ENCODE measurements at places on chromosomes 4 and X.

- peak; percentile 61 for DNase-seq
Measured at GRCh38 chrX:135185795-135186443, 14.7 kb upstream of the CT55 start.

DNA sequence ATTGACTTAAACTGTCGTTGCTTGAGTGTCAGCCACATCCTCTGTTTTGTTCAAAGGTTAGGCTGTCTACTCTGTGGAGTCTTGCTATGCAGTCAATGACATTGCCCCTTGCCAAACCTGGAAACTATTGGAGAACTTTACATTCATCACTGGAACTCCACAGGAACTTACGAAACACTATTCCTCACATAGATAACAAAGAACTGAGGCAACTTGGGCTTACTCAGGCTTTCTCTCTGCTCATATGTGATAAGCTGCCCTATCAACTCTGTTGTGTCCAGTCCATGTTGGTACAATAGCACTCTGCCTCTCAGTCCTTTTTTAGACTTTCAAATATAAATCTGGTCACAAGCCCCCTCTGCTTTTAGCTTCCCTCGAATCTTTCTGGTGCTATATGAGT, 9.4 kb downstream of the NPY5R start:
- no peak for DNase-seq

DNA sequence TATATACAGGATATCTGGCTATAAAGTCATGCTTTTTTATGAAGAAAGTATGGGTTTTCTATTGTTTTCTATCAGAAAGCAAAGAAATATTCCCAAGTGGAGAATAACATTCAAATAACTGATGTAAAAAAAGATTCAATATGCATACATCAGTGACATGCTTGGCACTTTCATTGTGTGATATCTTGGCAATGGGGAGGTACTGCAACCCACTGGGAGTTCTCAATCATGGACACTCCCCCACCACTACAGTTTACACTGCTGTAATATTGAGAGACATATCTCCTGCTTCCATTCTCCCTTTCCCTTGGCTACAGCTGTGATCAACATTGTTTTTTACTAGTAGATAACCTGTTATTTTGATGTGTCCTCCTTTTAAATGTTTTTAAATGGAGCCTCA, 257.8 kb downstream of the CAMK2D start:
- DNase-seq: no peak

DNA sequence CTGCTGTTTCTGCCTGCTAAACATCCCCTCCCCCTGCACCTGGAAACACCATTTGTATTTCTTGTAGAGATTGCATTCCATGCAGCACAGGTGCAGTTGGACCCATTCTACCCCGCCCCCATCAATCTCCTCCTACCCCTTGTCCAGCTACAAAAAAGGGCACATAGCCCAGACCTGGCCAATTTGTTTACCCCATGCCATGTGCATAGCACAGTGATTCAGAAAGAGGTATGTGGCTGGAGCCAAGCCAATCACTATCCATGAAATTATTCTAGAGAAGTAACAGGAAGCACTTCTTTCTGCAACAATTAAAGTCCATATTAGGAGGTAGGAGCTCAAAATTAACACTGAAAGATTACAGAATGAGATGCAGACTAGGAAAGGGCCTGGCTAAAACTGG, 20.2 kb upstream of the TMEM184C start:
- DNase-seq: no peak

DNA sequence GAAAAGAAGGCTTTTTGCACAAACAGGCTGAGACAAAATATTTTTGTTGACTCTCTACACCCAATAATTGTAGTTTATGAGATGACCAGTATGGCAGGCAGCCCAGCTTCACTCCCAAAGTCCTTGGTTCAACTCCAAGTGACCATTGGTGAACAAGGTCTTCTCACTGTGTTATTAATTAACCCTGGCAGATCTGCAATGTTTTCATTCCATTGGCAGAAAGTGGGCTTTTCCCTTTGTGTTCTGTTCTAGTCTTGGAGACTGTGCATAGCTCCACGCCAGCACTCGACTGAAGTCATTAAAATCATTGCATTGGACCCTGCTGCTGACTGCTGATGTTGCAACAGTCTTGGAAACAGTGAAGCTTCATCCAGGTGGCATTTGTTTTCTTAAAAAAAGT, 277.3 kb upstream of the HAND2 start:
- DNase-seq: no peak

DNA sequence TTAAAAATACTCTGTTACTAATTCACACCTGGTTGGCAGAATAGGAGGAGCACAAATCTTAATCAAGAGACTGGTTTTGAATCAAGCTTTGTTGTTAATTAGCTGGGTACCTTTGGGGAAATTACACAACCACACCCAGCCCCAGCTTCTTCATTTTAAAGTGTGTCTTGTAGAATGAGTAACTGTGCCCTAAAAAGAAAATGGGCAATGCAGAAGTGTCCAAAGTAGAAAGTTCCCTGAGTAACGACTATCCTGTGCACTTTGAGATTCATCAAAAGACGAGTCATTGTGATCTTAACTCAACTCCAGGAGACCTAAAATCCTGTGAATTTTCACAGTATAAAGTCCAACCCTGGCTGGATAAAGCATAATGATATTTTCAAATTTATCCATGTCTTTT, 792.3 kb upstream of the HS3ST1 start:
- DNase-seq: no peak

GRCh38 chrX:129798888-129799287, 19.1 kb downstream of the SASH3 start:
- DNase-seq: no peak

DNA sequence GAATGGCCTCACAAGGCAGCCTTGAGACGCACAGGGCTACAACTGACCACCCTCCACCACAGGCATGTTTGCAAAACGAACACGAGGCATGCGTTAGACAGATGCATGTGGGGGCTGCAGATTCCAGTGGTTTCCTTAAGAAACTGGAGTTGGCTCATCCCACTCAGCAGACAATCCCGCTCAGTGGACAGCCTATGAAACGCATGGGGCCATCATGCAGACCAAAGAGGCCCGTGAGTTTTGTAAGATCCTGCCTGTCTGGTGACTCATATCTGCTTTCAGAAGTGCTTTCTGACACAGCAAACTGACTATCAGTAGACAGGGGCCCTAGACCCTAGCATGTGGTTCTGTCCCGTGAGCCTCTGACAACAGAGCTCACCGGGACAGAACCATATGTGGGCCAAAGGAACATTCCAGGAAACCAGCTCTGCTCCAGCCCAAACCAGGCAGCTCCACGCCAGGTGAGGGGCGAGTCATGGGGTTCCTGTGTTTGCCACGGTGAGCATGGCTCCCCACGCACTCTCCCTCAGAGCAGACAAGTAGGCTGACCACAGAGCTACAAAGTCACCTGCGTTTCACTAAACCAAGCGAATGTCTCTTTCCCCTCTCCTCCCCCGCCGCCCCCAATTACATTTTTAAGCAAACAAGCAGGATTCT, 74.4 kb downstream of the MTMR1 start:
- no peak for DNase-seq

- DNase-seq: no peak
Measured at GRCh38 chr4:129261584-129261983, 165.6 kb downstream of the C4orf33 start.

DNA sequence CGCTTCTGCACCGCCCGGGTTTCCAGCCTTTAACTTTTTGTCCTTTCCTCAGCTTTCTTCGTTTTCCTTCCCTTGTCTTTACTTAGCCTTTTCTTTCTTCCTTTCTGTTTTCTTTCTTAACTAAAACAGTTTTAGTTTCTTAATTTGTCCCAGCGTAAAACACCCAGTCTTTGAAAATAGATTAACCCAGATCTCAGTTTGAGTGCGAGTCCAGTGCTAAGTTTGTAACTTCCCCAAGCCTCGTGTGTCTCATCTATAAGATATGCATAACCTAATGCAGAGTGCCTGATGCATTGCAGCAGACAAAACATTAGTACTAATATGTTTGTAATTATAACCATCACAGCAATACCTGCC, 460 bp upstream of the GEMIN8 start:
- no peak for DNase-seq

DNA sequence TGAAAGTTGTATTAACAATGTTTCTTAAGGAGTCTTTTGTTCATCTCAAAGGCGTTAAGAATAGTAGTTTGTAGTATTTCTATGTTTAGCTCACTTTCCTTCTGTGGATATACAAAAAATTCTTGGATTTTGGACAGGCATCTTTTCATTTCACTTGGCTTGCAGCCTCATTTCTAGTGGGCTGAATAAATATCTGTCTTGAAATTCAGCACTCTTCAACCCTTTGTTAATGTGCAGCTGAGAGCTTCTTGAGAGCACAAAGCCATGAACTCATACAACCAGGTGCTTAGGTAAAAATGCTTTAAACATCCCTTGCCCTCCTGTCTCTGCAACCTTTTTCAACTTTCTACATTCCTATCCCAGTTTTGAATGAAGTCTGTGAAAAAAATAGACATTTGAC, 1003.2 kb downstream of the C4orf33 start:
- peak; percentile 4 for DNase-seq

- no peak for DNase-seq
Measured at GRCh38 chrX:118779581-118779980, 44.0 kb upstream of the ZCCHC12 start.

- no peak for DNase-seq
Measured at GRCh38 chr4:92529510-92529909, 225.7 kb downstream of the GRID2 start.

DNA sequence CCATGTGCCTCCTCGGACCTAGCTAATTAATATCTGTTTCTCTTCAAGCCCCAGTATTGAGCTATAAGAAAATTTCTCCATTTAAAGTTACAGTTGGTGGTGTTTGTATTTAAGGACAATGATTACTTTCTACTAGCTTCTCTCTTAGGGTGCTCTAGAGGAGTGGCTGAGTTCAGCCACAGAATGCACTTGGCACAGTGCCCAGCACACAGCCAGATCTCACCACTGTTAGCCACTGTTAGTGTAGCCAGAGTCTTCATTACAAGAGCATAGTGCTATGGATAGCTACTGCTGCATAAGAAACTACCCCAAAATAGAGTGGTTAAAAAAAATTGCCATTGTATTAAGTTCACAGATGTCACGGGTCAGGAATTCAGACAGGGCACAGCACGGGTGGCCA, 421.3 kb downstream of the BCOR start:
- no peak for DNase-seq

- DNase-seq: no peak
Measured at GRCh38 chrX:42615161-42615563, 162.8 kb downstream of the PPP1R2C start.

DNA sequence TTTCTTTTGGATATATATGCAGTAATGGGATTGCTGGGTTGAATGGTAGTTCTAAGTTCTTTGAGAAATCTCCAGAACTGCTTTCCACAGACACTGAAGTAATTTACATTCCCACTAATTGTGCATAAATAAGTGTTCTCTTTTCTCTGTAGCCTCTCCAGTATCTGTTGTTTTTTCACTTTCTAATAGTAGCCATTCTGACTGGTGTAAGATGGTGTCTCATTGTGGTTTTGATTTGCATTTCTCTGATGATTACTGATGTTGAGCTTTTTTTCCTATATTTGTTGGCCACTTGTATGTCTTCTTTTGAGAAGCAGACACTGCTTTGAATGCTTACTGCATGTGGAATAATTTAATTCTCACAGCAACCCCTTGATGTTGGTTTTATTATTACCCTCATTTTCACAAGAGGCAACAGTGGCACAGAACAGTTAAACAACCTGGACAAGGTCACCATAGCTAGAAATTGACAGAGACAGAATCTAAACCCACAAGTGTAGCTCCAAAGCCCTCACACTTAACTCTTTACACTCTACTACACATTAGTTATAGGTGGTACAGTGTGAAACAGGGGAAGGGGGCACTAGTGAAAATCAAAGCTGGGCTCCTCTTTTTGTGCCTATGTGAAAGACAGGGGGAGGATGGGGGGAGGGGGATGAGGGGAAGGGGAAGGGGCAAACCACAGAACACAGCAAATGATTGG, 96.1 kb downstream of the REELD1 start:
- DNase-seq: no peak

- peak; percentile 60 for DNase-seq
Measured at GRCh38 chr4:42627885-42628646, 28.8 kb downstream of the ATP8A1 start.

DNA sequence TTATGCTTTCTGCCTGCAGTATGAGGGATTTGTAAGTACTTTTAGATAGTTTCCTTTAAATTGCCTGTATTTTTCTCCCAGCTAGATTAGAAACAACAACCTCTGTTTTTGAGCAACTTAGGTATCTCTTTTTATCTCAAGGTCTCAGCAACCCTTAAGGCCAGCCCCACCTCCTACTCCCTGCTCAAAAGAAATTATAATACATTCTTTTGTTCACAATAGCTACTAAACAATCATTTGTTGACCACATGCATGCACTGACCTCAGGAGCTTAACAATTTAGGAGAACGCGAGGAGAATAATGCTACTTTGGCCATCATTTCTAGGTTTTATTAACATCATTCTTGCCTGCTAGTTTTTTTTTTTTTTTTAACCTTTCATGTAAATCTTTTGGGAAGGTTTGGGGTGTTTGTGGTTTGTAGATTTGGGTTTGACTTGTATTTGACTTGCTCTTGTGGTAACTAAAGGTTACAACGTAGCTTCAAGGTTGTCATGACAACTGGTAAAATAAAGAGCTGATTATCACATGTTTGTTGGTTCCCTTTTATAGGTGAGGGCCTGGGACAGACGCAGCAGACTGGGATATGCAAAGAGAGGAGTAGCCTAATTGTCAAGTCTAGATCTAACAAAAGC, 145.4 kb upstream of the PLAC1 start:
- DNase-seq: no peak

GRCh38 chr4:129355516-129355915, 259.6 kb downstream of the C4orf33 start:
- no peak for DNase-seq

DNA sequence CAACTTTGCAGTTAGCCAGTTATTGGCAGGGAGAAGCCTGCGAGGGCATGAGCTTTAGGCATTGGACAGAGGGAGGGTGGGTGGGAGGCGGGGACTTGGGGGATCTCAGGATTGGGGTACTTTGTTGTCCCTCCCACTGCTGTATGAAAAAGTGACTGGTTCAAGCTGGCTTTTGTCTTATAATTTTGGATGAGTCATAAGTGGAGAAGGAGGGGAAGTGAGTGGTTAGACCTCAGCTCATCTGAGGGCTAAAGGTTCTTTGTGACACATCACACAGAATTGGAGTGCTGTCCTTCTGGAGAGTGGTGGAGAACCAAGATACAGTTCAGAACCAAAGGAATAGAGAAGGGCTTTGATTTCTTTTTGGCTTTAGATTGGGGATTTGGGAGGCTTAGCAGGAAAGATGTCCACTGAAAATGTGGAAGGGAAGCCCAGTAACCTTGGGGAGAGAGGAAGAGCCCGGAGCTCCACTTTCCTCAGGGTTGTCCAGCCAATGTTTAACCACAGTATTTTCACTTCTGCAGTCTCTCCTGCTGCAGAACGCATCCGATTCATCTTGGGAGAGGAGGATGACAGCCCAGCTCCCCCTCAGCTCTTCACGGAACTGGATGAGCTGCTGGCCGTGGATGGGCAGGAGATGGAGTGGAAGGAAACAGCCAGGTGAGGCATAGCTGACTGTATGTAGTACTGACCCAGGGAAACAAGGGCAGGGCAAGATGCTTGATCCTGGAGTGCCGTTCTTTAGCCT, at the start of gene SLC4A4:
Gene SLC4A4, plus strand, starts transcription at position 175 of the 748 bp plus-strand sequence.
- no peak for DNase-seq

GRCh38 chr4:98794565-98795205, 134.2 kb downstream of the EIF4E start:
- no peak for DNase-seq
